ENCODE measurements at places on chromosomes 3 and 15.
A peak's percentile ranks its signal among the peaks of the same experiment; 100 is the strongest.

DNA sequence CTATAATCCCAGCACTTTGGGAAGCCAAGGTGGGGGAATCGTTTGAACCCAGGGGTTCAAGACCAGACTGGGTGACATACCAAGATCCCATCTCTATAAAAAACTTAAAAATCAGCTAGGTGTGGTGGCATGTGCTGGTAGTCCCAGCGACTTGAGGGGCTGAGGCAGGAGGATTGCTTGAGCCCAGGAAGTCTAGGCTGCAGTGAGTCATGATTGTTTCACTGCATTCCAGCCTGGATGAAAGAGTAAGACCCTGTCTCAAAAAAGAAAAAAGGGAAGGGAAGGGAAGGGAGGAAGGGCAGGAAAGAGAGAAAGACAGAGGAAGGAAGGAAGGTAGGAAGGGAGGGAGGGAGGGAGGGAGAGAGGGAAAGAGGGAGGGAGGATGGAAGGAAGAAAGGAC is 133.7 kb upstream of the LRRN1 start:
- DNase-seq: no peak

GRCh38 chr3:128133273-128133883 is 9.8 kb upstream of the RUVBL1 start:
- no peak for DNase-seq

GRCh38 chr15:32908872-32909271 is 191.1 kb downstream of the GREM1 start:
- no peak for DNase-seq

DNA sequence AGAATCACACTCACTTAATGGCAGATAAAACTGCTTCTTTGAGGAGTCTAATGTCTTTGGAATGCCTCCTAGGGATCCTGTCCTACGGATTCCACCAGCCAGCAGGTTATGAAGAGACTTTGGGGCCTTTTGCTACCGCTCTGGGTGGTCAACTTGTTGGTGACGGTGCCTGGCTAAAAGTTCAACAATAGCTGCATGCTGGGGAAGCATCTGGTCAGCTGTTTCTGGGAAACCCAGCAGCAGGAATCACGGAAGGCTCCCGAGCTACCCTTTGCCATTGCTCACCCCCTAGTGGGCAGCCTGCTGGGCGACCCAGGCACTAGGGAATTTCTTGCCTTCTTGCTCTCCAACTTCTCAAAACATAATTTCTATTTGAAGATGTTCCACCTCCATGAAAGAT is 263.3 kb downstream of the NEK10 start:
- no peak for DNase-seq

GRCh38 chr3:115363071-115363470 is 216.0 kb upstream of the ZBTB20 start:
- no peak for DNase-seq

GRCh38 chr3:14133188-14133800 is 8.4 kb downstream of the TMEM43 start:
- no peak for DNase-seq

DNA sequence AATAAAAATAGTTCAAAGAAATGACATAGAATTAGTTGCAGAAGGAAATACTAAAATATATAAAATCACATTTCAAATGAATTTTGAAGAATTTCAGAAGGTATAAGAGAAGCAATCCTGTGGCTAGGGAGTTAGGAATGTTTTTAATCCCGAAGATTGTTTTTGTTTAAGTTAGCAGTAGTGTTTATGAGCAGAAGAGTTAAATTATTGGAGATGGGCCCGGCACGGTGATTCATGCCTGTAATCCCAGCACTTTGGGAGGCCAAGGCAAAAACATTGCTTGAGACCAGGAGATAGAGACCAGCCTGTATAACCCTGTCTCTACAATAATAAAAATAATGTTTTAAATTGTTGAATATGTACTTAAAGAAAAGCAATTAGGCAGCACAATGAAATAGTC is 432.5 kb downstream of the MFSD1 start:
- DNase-seq: no peak

DNA sequence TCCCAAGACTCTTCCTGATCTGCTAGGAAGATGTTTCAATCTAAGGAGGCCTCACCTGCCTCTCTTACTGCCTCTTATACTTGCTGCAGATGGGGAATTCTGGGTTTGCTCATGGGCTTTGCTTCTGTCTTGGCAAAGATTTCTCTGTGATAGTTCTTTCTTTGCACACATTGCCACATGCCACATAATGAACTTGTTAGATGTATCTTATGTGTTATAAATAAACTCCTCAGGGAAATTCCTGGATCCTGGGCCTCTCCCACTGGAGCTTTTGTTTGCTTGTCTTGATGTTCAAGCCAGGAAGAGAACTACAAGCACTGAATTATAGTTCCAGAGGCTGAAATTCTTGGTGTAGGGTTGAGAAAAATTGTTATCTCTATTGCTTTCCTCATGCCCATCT is 12.2 kb downstream of the RTP1 start:
- no peak for DNase-seq

GRCh38 chr3:178456621-178457285 is 79.5 kb upstream of the KCNMB2 start:
- no peak for DNase-seq

GRCh38 chr15:75107908-75108838 is 84.8 kb downstream of the PPCDC start:
- peak; percentile 33 for DNase-seq

Data from stimulated activated CD4-positive, alpha-beta T cell treated with anti-CD3 and anti-CD28 coated beads, Interleukin-1b, Interleukin-23, amount 100 ng/mL, for 24 hours (primary cell).